Fibroblast of lung (primary cell): ENCODE measurements at places on chromosomes 2 and 18. TPM values are rescaled to one million over a fixed set of nuclear protein-coding genes. Genes with fewer than 3 reads are reported as not detected.

The UGT1A3 gene
- not detected in 2 replicates for total RNA-seq

GRCh38 chr2:62304429-62305417, 108.8 kb downstream of the B3GNT2 start:
- H3K27me3 ChIP-seq = no peaks in the 10 kb centered on the region
- H3K4me1 ChIP-seq = no peaks in the 10 kb centered on the region
- H3K4me3 ChIP-seq = no peak overlapping the region

DNA sequence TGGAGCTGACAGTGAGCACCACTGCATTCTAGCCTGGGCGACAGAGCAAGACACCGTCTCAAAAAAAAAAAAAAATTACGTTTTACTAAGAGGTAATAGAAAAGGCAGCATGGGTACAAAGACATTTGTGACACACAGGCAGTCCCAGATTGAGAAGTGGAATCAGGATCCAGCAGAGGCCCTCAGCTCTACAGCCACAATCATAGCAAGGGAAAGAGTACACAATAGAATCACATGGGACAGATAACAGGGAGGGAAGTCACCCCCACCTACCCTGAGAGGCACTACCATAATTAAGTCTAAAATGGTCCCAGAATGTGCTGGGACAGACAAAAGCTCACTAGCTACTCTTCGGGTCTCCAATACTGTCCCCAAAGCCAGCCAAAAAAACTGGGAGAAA, 12.5 kb downstream of the SRBD1 start:
- peaks cover 4% of the 10 kb centered on the region for H3K36me3 ChIP-seq
- H3K27me3 ChIP-seq = no peaks in the 10 kb centered on the region
- no peak overlapping the region for H3K27ac ChIP-seq
- H3K4me1 ChIP-seq = no peaks in the 10 kb centered on the region
- H3K4me3 ChIP-seq = no peak overlapping the region

GRCh38 chr18:12327510-12328178, 19.6 kb downstream of the TUBB6 start:
- H3K27ac ChIP-seq = peak overlapping the region; percentile 15
- DNase-seq = peak; percentile 70
- no peak overlapping the region for H3K4me3 ChIP-seq
